ENCODE measurements at places on chromosomes 5 and 9.

- no peak for DNase-seq
These were observed 83.2 kb downstream of the AK8 start for GRCh38 chr9:132794730-132795380.

GRCh38 chr9:21831841-21832509 lies 29.5 kb downstream of the MTAP start:
- peak; percentile 92 for DNase-seq

DNA sequence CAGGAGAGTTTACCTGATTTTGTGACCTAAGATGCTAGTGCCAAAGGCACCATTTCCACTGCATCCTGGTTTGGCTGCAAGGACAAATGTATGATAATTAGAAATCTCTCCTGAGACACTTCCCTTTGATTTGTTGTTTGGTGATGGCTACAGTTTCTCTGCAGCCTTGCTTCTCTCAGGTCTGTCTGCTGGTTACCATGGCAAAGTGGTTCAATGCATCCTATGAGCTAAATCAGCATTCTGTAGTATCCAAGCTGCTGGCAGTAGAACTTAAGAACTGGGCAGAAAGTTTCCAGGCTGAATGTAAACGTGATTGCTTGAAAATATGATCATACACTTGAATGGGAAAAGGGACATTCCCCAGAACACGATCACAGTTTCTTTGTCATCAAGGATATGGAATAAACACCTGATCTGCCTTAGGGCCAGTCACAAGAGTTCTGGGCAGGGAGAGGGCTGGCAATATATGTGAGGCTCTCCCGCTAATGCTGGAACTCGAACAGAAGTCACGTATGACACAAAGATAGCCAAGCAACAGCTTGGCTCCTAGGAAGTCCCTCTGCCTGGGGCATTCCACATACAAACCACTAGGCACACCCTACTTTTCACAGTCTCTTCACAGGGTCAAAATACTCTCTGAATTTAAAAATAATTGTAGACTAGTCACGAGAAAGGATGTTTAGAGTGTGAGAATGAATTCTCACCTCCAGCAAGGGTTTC lies 138.1 kb upstream of the GRAMD2B start:
- DNase-seq, result no peak

DNA sequence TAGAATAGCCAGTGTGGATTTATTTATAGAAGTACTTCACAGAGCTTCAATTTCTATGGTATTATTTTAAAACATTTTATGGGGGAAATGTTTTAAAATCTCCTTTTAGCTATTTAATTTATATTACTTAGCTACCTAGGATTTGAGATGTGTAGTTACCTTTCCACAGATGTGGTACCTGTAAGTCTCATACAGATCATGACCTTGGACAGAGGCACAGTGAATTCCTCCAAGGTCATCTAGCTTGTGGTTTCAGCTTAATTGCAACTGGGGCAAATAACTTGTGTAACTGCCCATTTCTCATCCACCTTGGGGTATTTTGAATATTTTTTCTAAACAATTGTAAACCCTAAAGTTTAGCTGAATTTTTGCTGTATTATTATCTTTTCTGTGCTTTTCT lies 89.2 kb downstream of the DMRTA1 start:
- DNase-seq, result no peak

- DNase-seq, result peak; percentile 75
These were observed 27.1 kb upstream of the BASP1 start for GRCh38 chr5:17190242-17190778.

- DNase-seq, result no peak
These were observed 117.4 kb upstream of the GRIA1 start for GRCh38 chr5:153373130-153373498.

- DNase-seq, result no peak
These were observed 6.5 kb upstream of the PLEKHG4B start for GRCh38 chr5:85334-85995.

DNA sequence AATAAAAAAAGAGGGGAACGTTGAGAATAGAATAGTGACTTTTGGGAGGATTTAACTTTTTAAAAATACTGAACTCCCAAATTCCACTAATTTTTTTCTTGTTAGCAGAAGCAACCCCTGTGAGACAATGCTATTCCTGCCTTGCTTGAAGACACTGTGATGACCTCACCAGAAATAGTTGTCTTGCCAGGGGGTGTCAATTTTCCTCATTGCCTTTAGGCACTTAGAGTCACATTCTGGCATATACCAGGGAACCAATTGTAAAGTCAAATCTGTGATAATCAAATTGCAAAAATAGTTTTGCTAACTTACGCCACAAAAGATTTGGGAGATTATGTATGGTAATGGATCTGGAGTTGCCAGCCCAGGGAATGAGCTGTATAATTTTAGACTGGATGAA lies 42.8 kb upstream of the RPS23 start:
- no peak for DNase-seq

- peak; percentile 4 for DNase-seq
These were observed 182.0 kb upstream of the MOCS2 start for GRCh38 chr5:53291528-53291927.

GRCh38 chr5:57442080-57442839 lies 40.4 kb downstream of the ACTBL2 start:
- DNase-seq, result peak; percentile 88

DNA sequence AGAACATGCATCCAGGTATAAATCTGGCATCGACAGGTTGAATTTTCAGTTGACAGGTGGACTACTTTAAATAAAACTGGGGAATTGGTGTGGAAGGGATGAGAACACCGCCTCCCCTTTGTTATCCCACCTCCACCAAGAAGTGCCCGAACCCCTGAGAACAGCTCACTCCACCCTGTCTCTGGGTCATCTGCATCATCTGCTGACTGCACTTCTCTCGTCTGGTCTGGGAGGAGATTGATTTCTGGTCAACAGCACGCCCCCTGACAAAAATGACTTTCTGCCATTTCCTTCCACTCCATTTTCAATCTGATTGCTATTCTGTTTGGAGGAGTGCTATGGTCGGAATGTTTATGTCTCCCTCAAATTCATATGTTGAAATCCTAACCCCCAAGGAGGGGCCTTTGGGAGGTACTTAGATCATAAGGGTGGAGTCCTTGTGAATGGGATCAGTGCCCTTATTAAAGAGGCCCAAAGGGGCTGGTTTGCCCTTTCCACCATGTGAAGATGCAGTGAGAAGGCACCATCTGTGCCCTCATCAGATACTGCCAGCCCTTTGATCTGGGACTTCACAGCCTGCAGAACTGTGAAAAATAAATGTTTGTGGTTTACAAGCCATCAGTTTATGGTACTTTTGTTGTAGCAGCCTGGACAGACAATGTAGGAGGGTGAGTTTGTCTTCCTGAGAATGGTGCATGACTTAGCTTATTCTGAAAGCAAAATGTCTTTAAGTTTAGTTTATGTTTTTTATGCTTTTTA lies 145.7 kb downstream of the EGFLAM start:
- no peak for DNase-seq

DNA sequence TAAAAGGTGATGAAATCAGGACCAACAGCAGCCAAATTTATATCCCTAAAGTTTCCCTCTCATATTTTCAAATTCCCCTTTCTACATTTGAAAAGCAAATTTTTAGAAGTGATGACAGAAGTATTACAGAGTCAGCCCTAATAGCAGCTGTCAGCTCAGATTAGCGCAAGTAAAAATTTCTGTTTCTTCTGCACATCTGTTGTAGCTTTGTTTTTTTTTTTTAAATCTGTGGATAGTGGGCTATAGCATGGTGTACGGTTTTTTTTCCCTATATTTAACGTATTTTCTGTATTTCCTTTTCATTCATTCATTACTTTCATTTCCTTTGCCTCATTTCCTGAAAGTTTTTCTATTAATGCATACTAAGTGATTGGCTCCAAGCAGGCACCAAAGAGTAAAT lies 99.1 kb downstream of the MACIR start:
- DNase-seq, result no peak

DNA sequence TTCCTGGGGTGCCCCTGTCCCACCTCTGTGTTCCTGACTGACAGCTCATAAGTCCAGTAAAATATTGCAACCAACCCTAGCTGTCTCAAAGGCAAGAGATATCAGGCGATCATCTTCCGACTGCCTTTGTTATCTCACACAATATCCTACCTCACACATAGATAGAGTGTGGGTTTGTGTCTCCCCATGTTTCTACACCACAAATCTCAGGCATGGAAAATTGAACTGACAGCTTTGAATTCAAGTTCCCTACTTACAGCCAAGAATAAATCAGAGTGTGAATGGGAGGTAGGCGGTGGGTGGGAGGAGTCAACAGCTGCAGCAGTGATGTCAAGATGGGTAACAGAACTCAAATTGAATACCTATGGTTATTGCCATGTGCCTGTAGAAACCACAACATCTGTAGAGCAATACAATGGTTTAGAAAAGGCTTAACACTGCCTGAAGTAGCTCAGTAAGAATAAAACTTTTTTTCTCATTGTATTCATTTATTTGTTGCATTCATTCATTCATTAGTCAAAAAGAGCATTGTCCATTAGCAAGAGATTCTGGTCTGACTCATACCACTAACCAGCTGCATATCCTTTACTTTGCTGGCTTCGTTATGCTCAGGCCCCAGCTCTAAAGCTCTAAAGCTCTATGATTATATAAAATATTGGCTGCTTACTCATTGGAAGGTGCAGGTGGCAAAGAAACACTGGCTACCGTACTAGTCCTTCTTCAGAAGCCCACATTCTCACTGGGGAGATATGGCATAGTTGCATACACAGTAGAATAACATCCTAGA lies 108.2 kb upstream of the DMAC1 start:
- DNase-seq, result no peak

DNA sequence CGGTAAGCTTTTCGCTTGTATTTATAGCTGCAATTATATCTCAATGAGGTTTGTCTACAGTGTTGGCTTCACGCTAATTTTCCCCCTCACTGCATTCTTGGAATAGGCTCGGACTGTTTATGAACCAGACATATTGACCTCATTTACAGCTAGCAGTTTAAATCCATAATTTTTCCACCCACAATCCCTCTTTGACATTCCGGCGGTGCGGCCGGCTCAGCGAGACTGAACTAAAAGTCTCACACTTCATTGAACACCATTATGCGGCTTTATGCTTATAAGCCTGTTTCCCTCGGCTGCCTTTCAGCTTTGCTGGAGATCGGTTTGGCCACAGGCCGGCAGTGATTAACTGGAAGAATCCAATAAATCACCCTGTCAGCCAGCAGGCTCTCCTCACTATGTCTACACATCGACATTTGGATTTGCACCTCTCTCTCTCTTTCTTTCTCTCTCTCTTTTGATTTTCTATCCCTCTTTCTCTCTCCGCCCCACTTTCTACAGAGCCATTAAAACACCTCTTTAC lies 315.0 kb upstream of the TLE4 start:
- peak; percentile 67 for DNase-seq

DNA sequence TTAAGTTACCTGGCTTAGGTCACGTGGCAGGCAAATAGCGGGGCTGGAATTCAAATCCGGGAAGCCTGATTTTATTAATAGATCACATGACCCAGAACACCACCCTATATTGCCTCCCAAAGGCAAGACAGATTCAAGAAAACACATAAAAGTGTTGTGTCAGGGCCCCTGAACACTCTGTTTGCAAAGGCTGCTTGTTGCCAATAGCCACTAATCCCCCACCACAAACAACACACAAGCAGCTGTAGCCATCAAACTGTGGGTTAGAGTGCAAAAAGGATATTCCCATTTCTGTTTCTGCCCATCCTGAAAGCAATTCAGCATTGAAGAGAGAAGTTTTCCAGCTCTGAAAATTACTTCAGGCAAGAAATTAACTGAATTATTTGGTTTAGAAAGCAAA lies 358.9 kb upstream of the RFX3 start:
- DNase-seq, result no peak

Measured in HCEC 1CT (cell line).